Stimulated activated CD8-positive, alpha-beta memory T cell treated with anti-CD3 and anti-CD28 coated beads, Interleukin-7, amount 100 ng/mL, for 24 hours (primary cell): ENCODE measurements at places on chromosomes 5 and 9.

- DNase-seq: no peak
Measured at GRCh38 chr9:88773627-88774244, 217.5 kb upstream of the S1PR3 start.

GRCh38 chr5:179287071-179287470, 58.2 kb downstream of the ADAMTS2 start:
- no peak for DNase-seq

GRCh38 chr9:105143136-105143430, 101.4 kb upstream of the SLC44A1 start:
- no peak for DNase-seq

- no peak for DNase-seq
Measured at GRCh38 chr9:5949103-5949699, 58.5 kb downstream of the MLANA start.

DNA sequence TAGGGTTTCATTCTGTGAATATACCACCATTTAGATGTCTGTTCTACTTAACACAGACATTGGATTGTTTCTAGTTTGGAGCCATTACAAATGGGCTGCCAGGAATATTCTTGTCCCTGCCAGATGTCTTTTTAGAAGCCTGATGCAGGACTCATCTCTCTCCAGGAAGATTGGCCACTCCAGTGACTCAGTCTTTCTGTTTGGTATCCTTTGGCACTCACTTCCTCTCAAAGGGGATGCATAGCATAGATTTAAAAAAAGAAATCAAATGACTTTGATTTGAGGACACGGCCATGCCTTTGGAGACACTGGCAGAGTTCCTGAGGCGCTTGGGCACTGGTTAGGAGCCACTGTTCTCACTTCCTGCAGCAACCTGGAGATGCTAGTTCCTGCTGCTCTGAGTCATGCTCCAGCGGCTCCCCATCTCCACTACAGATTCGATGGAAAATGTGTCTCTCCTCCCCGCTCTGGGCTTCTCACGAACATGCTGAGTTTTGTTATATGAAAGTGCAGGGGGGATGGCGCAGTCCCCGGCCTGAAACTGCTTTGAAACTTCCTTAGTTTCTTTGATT, 3.5 kb upstream of the ZNF366 start:
- no peak for DNase-seq

GRCh38 chr5:39197556-39197955, 21.8 kb downstream of the FYB1 start:
- no peak for DNase-seq

DNA sequence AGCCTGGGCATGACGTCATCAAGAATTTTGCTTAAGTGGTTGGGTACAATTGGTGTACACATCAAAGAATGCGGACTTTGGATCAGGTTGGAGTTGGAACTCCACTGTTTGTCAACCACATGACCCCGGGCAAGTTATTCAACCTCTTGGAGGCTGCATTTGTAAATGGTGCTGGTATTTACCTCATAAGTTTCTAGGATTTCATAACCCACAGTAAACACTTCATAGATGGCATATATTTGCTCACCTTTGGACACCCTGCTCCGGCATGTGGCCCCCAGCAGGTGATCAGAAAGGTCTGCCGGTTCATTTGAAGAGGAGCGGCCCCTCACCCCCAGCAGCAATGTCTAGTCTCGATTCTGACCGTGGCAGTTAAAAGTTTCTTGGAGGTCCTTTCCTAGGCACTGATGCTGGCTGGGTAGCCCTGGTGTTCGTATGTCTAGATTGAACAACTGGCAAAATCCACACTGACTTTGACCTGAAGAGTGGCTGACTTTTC, 60.6 kb downstream of the IL6ST start:
- DNase-seq: no peak

DNA sequence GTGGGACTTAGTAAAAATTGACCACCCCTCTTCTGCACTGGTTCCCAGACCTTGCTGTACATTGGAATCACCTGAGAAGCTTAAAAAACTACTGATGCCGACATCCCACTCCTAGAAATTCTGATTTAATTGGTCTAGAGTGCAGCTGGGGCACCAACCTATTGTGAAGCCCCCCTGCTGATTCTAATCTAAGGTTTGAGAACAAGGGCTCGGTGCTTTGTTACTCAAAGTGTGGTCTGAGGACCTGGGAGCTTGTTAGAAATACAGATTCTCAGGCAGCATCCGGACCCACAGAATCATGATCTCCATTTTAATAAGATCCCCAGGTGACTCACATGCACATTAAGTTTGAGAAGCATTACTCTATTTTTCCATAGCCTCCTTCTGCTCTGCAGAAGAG, 57.8 kb upstream of the LPAR1 start:
- no peak for DNase-seq

- DNase-seq: no peak
Measured at GRCh38 chr9:130327781-130328348, 62.3 kb downstream of the HMCN2 start.

DNA sequence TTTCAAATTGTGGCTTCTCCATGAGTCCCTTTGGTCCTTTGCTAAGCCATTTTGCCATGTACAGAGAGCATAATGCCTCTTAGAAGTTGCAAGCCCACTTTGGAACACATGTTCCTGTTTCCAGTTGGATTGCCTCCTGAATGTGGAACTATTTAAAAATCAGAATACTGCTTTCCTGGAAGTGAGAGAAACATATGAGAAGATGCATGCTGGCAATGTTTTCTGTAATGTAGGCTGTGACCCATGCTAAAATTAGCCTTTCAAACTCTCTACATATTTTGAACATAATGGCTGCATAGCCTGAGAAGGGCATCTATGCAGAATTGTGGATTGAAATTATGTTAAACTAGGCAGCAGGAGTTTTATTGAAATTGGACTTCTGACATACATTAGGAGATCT, 175.5 kb upstream of the PAPPA start:
- no peak for DNase-seq

DNA sequence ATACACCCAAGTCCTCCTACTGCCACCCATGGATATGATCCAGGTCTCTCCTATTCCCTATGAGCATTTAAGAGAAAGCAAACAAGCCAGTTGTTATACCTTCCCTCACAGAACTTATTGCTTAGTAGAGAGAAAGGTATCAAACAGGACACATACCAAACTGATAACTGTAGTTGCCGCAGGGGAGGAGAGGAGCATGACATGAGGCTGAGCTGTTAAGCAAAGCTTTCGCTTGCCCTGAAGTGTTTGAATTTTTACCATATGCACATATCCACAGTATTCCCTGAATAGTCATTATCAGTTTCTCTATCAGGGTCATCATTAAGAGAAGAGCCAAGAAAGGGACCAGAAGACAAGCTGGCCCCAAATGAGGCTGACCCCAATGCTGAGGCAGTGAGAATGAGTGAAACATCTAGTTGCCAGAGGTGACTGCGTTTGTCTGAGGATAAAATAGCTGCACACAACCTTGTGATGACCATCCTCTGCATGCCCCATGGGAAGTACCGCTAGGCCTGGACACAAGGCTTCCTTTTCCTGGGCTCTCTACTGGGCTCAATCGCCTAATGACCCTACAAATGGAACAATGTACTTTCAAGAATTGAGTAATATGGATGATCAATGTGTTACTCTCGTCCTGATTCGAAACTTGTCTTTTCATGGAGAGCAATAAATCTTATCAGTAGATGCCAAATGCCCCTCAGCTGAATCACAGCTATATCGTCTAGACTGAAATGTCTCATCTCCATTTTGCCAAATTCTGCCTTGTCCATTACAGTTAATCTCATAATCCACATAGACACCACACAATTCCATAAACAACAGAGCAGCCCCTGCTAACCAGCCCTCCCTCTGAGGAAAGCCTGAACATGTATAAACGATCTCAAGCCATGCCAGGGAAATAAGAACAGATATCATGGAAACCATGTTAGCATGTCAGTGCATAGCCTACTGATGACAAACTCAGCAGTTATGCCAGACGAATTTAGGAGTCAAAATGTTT, 4.3 kb upstream of the IFNK start:
- DNase-seq: no peak

DNA sequence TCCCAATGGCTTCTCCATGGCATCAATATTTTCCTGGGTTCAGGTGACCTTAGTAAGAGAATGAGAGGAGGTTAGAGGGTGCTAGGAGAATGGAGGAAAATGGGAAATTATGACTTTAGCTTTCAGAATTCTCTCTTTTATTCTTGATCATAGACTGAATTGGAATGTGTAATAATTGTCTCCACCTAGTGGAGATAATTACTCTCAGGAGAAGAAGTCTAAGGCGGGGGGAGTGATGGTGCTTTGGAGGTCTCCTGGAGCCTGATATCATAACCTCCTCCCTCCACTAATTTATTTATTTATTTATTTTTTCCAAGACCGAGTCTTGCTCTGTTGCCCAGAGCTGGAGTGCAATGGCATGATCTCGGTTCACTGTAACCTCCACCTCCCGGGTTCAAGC, 221.3 kb downstream of the GRIA1 start:
- DNase-seq: no peak

DNA sequence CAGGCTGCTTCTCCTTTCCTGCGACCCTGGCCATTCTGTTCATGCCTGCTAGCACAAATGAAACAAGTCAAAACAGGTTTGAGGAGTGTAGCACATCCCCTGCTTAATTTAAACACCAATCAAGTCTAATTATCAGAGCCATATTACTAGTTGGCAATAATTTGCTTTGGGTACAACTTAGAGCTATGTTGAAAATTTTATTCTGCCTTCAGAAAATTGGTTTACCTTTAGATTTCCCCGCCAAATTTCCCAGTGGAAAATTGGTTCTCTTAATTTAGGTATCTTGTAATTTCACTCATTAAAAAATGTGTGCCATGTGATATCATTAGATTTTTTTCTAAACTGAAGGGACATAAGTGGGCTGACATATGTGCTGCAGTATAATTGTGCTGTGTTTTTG, 265.8 kb downstream of the MAST4 start:
- DNase-seq: no peak

- DNase-seq: no peak
Measured at GRCh38 chr5:149261246-149261645, 10.4 kb upstream of the AFAP1L1 start.

GRCh38 chr9:19781240-19781639, 7.6 kb downstream of the SLC24A2 start:
- DNase-seq: no peak

DNA sequence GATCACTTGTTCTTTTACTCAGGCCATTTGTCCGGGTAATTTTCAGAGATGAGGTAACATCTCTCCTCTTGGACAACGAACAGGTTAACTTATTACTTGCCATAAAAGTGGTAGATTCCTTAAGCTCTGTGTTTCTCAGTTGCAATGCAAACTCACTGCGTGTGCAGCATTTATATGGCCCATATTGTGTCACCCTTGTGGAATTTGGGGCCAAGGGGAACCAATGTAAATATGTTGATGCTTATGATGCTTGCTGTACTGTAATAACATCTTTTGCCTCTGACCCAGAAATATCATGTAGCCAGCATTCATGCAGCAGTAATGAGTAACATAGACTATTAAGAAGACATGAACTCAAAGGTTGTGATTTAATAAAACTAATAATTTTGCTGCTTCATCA, 175.8 kb downstream of the ADAMTS6 start:
- no peak for DNase-seq

- DNase-seq: no peak
Measured at GRCh38 chr5:74209571-74209970, 431.0 kb downstream of the ENC1 start.
